HepG2 (cell line): ENCODE measurements at places on chromosomes 3 and 15.

DNA sequence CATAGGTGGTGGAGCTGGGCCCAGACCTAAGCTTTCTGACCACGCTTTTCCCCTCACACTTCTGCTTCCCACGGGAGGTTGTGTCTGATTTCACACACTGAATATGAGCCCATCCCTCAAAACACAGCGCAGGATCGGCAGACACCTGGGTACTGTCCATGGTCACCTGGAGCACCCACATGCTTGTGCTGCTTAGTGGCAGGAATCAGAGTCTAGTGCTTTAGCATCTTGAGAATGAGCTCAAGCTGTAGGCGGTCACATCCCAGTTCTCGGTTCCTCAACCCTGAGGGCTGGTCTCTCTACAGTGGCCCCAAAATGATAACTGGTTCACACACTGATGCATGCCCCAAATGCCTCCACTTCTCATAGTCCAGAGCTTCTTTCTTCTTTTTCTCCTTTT is 111.0 kb downstream of the SEMA5B start:
- DNase-seq, result no peak

DNA sequence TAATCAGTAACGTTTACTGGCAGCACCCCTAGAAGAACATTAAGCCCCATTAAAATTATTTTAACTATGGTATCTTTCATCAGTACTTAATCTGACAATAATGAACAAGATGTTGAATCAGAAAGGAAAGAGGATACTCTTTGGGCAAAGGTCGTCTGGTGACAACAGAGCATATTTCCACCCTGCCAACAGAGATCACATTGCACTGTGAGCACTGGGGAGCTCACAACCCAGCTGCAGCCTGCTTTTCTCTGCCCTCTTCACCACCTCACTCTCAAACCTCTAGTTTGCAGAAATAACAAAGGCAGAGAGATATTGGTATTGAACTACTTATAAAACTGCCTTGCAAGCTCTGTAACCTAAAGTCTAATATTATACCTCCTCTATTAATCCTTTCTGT is 130.0 kb downstream of the FBN1 start:
- DNase-seq, result no peak

DNA sequence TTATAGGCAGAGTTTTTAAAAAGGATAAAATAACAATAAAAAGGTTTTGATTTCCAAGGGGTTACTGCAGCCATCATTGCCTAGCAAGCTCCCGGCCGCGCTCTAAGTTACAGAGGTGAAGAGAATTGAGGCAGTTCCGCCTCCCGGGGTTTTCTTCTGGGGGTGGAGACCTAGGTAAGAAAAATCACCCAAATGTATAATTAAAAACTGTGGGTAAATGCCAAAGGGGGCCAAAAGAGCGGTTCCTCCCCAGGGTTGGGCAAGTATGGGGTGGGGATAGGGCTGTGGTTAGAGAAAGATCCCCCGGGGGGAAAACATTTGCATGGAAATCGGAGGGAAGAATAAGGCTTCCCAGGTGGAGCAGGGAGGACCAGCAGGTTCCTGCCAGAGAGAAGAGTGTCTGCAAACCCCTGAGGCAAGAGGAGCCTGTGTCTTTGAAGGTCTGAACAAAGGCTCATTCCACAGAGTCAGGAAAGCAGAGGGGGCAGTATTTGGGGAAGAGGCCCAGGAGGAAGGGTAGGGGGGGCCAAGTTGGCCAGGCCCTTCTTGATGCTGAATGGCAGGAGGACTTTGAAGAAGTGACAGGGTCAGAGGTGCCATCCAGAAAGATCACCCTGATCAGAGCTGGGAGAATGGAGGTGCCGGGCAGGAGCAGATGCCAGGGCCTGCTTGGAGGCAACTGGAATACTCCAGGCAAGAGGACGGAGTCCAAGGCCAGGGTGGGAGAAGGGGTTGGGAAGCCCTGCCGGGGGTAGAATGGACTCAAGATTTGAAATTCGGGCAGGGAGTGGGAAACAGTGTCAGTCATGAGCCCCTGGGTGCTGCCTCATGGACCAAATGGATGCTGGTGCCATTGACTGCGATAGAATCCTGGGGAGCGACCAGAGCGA is 152.9 kb upstream of the RGMA start:
- DNase-seq, result no peak

DNA sequence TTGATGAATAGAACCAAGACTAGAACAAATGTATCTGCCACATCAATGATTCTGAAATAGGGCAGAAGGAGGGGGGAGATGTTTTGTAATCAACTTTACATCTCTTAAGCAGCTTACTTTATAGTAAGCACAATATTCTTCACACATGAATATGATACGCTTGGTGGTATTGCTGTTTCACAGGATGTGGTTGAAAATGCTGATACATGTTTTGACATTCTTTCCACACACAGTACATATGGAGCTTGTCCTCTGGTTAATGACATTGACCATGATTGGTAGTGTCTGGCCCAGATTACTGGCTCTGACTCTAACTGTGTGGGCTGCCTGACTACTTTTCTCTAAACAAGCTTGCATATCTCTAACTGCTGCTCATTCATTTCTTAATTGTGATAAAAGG is 168.9 kb downstream of the KLHL25 start:
- DNase-seq, result no peak

- peak; percentile 23 for DNase-seq
These were observed 57.5 kb upstream of the SIN3A start for GRCh38 chr15:75508840-75509532.

DNA sequence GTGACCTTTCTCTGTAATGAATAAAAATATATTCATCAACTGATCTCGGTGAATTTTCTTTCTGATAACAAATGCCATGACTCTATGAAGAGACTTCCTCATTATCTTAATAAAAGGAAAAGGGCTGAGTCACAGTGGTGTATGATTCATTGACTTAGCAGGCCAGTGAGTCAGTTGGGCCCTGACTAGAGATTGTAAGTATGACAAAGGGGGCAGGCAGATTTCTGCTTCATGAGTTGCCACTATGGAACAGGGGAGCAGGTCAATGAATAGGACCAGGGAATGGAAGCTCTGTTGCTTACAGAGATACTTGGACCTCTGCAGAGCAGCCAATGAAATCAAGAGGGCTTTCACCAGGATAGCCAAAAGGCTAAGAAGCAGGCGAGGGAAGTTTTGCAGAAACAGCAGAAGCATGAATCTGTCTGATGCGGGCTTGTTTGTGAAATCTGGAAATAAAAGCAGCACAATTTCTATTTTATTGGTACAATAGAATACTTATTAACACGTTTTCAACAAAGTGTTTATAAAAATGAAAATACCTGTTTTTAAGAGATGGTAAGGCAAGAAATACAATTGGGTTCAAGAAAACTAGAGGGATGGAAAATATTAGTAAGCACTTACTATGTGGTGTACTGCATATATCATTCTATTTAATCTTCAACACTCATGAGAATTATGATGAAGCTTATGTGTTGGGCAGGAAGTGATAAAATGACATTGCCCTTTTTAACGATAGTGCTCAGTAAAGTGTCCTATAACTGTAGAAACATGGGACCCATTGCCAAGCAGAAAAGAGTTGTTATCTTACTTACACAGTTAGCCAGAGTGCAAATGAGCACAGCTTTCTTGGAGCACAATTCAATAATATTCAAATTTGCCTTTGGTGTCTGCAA is 169.8 kb upstream of the MYRIP start:
- DNase-seq, result peak; percentile 40
